Substantia nigra (tissue), 51 donors: ENCODE measurements at places on chromosomes 3 and 15.

DNA sequence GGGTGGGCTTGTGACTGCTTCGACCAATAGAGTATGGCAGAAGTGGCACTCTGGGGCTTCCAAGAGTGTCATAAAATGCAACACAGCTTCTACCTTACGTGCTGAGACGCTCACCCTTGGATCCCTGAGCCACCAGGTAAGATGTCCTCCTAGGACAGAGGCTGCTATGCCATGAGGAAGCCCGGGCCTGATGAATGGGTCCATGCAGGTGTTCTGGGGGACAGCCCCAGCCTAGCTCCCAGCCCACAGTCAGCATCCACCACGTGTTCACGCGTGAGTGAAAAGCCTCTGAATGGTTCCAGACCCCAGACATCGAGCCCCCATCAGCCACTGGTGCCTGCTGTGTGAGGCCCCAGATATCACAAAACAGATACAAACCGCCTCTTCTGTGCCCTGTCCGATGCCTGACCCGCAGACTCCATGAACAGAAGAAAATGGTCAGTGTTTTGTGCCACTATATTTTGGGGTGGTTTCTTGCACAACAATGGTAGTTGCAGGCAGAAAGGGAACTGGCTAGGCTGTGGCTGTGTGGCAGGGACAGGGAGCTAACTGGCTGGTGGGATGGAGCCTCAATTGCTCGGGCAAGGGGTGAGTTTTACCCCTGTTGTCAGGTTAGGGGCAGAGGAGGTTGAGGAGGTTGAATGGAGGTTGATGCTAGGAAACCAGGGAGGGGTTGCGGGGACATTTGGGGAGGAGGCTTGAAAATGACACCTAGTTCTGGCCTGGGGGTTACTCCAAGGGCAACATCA is 92.2 kb downstream of the LINGO1 start:
- no peak for DNase-seq

GRCh38 chr3:87126321-87126720 is 100.8 kb upstream of the CHMP2B start:
- DNase-seq: no peak

GRCh38 chr3:196659901-196660351 is 20.4 kb downstream of the NRROS start:
- DNase-seq: no peak

DNA sequence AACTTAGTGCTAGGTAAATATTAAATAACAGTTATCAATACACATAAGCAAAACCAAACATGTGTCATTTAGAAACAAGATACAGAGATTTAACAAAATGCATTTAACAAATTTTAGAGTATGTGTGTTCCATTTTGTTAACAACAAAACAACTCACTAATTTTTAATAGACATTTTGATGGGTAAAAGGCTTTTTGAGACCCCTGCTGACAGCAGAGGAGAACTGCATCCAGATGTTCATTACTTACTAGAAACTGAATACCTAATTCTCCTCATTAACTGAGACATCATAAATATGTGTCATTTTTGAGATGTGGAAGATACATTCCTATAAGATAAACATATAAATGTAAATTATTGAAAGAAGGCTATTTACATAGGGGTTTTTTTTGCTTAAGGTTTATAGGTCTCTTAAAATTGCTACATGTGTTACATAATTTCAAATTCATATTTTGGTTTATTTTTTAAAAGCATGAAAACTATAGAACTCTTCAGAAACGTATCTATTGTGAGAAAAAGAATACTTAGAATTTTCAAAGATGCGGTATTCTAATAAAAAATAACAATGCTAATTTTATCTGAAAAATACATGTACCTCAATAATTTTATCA is 1009.8 kb downstream of the TUSC7 start:
- no peak for DNase-seq

- no peak for DNase-seq
Observed at GRCh38 chr3:64355401-64355807, 130.1 kb upstream of the PRICKLE2 start.
